Cardiac fibroblast (primary cell): ENCODE measurements at places on chromosomes 6 and 20.

DNA sequence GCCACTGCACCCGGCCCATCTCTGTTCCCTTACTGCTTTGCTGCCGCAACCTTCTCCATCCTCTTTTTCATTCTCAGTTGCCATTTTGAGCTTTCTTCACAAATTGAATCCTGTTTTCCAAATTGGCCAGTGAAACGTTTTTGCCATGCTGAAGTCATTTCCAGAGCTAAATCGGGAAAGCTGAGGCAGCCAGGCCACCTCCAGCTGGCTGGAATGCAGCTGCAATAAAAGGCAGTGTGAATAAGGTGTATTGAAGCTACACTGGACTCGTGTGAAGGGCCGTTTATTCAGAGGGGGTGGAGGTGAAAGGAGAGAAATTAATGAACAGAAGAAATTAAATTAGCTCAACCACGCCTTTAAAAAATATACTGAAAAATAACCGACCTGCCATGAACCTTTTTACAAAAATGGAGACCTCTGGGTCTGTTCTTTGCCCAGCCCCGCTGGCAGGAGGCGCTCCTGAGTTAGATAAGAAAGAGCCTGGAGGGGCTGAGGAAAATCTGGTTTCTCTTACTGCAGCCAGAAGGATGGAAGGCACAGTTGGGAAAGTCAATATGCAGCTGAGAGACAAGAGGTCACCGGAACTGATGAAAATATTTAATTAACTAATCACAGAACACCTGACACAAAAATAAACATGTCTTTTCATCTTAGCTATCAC, 283.9 kb downstream of the FOXC1 start:
- no peak for DNase-seq

- DNase-seq: no peak
Observed at GRCh38 chr6:88775866-88776571, 187.4 kb downstream of the RNGTT start.

- no peak for DNase-seq
Observed at GRCh38 chr6:53266553-53267090, 82.1 kb downstream of the ELOVL5 start.

GRCh38 chr6:89375427-89376267, 23.1 kb upstream of the UBE2J1 start:
- peak; percentile 5 for DNase-seq

DNA sequence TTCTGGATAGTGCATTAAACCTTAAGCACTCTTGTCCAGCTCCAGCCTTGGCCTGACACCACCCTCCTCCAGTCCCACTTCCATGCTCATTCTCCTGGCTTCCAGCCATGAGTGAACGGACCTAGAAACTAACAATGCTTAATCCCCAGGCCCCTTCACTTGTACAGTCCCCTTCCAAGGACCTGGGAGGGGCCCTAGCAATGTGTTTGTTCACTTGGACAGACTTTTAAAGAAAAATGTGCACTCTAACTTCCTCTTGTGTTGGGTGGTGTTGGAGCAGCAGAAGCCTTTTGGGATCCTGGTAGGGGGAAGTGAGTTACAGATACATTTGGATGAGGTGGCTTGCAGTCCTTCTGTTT, 48.9 kb upstream of the CCN6 start:
- no peak for DNase-seq

- no peak for DNase-seq
Observed at GRCh38 chr6:77318256-77318655, 145.0 kb downstream of the HTR1B start.
